ENCODE measurements at places on chromosomes 7 and 10.

DNA sequence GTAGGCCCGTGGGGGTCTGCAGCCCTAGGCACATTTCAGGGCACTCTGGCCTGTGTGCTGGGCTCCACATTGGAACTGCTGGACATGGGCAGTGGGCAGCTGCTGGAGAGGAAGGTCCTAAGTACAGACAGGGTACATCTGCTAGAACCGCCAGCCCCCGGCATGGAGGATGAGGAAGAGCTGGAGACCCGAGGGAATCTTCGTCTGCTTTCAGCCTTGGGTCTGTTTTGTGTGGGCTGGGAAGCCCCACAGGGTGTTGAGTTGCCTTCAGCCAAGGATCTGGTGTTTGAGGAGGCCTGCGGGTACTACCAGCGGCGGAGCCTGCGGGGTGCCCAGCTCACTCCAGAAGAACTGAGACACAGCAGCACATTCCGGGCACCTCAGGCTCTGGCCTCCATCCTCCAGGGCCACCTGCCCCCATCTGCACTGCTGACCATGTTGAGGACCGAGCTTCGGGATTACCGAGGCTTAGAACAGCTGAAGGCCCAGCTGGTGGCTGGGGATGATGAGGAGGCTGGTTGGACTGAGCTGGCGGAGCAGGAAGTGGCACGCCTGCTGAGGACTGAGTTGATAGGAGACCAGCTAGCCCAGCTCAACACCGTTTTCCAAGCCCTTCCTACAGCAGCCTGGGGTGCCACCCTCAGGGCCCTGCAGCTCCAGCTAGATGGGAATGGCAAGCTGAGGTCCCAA lies 1.4 kb downstream of the HPS6 start:
- DNase-seq = no peak

DNA sequence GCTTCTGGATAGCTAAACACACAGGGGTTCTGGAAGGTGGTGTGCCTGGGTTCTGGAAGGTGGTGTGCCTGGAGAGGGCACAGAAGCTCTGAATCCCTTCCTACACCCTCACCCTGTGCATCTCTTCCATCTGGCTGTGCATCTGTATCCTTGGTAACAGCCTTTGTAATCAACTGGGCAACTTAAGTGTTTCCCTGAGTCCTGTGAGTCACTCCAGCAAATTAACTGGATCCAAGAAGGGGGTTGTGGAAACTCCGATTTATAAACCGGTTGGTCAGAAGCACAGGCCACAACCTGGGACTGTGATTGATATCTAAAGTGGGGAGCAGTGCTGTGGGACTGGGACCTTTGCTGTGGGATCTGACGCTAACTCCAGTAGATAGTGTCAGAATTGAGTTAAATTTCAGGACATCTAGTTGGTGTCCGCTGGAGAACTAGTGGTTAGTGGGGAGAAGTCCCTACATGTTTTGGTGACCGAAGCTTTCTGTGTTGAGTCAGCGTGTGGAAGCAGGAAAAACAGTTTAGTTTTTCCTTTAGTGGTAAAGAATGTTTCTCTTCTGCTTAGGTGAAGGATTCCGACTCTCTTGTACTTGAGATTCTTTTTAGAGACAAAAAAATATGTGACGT lies 228.1 kb downstream of the BMPER start:
- no peak for DNase-seq

DNA sequence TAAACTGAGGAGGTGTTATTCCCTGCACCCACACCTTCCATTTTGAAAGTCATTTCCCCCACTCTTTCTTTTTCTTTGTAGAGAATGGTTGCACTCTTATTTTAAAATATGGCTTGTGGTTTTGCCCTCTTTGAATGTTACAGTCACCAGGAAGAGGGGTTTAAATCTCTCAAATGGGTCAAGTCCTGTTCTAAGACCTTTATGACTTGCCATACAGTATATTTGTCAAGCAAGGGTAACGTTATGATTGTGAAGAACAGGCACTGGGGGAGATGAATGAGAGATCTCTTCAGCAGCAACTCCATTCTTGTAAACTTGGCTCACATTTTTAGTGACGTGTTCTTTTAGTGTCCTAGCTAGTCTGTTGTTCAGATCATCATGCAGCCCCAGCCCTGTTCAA lies 634.7 kb downstream of the KCNMA1 start:
- DNase-seq = no peak

GRCh38 chr10:85645053-85645452 lies 721.5 kb downstream of the GRID1 start:
- DNase-seq = no peak

DNA sequence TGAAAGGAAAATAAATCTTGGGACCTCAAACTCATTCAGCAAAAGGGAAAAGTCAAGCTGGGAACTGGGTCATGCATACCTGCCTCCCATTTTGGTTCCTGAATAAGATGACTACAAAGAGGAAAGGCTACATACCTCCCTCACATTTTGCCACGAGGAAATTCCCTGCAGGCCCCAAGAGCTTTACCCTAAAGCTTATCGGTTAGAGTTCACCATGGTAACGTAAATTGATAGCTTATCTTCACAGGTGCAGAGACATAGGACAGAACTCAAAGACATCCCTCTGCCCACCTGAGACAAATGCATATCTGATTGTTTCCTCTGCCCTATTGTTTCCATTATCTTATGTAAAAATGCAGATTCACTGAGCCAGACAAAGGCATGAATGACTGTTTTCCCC lies 31.5 kb upstream of the GRB10 start:
- no peak for DNase-seq

DNA sequence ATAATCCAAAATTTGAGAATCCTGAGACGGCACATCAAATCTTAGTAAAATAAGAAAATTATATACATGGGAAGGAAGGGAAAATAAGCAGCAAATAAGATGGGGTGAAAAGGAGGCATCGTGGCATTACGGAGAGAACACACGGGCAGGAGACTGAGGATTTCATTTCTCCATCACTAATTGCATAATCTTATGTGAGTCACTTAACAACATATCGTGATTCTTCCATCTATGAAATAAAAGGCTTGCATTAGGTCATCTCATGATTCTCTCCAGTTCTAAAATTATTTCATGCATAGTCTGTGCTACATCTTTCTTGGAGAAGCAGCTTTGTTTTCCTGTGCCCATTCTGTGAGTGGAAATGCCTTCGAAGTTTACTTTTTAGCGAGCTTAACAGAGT lies 288.7 kb downstream of the LRMDA start:
- DNase-seq = no peak

DNA sequence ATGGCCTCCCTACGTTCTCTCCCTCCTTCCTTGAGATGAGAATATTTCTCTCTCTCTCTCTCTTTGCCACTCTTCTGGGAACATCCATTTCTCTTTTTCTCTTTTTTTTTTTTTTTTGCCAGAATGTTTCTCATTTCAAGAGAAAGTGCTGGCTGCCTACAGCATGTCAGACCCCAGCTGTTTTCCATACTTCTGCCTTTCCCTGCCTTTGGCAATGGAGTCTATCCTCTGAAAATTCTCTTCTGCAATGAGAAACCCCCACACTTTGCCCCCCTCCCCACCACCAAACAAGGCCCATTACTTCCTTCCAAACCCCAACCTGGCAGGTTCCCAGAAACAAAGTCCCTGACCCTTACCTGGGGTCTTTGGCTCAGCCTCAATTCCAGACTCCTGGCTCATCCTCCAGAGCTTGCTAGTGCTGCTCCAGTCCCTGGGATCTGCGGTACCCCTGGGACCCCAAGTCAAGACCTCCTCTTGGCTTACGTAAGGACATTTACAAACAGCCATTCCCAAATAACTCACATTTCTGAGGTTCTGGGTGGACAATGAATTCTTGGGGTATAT lies 17.4 kb upstream of the CCL26 start:
- no peak for DNase-seq

DNA sequence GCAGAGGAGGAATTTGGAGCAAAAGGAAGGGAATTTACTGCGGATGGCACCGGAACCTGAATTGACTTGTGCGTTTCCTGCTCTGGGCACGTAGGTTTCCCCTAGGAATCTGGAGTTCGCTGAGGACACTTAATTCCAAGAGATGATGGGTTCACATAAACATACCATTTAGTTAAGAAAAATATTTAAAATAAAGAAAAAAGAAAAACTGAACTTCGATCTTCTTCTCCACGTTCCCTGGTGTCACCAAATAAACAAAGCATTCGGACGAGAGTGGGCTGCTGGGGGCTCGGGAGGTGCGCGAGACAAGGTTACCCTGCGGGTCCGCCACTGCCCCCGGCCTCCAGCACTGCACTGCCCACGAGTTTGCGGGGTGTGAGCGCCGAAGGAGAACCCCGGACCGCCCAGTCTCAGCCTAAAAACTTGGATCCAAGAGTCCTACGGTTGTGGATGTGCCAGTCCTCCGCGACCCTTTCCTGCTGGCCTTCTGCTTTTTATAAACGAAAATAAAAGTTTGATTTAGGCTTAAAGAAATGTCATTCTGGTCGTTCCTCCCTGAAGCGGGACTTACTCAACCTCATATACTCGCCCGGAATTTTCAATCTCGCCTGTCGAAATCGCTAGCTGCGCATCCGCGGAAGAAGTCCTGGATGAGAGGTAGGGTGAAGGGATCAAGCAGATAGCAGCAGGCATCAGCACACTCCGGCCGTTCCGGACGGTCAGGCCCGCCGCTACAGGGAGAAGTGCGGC lies 30.3 kb downstream of the SKIDA1 start:
- no peak for DNase-seq

- DNase-seq = no peak
These were observed 851 bp upstream of the GOT1 start for GRCh38 chr10:99431190-99431760.

DNA sequence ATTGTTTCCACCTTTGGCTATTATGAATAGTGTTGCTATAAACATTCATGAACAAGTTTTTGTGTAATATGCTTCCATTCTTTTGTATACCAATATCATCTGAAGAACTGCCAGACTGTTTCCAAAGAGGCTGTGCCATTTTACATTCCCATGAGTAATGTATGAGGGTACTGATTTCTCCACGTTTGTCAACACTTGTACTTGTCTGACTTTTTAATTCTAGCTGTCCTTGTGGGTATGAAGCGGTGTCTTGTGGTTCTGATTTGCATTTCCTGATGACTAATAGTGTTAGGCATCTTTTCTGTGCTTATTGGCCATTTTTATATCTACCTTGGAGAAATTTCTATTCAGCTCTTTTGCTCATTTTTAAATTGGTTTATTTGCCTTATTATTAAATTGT lies 52.8 kb downstream of the LSMEM1 start:
- DNase-seq = no peak

DNA sequence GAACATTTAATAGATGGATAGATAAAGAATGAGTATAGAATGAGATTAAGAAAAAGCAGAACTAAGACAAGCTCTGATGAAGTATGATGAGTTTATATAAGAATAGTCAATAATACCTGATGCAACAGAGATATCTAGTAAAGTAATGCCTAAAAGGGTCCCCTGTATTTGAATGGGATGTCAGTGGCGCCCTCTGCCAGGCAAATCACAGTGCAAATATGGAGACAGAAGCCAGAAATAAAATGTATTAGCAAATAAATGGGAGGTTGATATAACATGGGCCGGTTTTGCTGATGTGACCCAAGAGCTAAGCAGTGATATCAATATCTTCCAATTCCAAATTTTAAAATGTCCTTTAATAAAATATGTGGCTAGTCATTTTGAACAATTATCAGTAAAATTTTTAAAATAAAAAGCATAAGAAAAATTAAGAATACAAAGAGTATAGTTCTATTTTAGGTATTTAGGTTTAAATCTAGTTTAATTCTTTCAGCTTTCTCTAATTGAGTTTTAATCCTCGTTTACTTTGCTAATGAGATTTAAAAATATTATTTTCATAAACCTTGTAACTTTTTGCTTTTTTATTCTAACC lies 62.6 kb downstream of the ADK start:
- DNase-seq = peak; percentile 24

GRCh38 chr10:110353244-110354119 lies 48.8 kb upstream of the SMNDC1 start:
- peak; percentile 53 for DNase-seq

- DNase-seq = no peak
These were observed 196.3 kb upstream of the FOXP2 start for GRCh38 chr7:114218283-114218682.

DNA sequence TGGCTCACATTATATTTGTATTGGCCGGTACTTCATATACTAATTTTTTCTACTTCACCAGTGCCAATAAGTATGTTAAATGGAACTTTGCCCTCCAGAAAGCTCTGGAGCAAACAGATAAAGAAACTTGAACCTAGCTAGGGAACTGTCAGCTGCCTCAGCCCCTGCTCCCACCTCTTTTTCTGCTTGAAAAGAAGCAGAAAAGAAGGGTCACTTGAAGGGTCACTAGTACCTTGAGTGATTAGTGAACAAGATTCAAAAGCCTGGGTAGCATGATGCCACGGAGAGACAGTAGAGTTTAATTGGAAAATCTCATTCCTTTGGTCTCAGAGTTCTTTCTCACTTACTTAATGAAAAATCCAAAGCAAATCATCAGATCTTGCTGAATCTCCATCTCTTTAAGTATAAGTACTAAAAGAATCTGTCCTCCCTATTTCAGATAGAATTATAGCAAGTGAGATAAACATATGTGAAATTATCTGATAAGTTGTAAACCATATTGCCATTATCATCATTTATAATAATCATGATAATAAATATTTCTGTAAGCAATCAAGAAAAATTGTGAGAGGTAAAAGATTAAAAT lies 47.7 kb downstream of the PTN start:
- no peak for DNase-seq

GRCh38 chr10:3761904-3762303 lies 23.1 kb downstream of the KLF6 start:
- no peak for DNase-seq

GRCh38 chr10:75771606-75772005 lies 340.2 kb downstream of the LRMDA start:
- no peak for DNase-seq

- DNase-seq = no peak
These were observed 212.9 kb upstream of the IMMP2L start for GRCh38 chr7:111775206-111775605.

GRCh38 chr7:106999023-106999422 lies 45.5 kb upstream of the PRKAR2B start:
- DNase-seq = no peak

- no peak for DNase-seq
These were observed 170.6 kb downstream of the FZD1 start for GRCh38 chr7:91434836-91435235.

DNA sequence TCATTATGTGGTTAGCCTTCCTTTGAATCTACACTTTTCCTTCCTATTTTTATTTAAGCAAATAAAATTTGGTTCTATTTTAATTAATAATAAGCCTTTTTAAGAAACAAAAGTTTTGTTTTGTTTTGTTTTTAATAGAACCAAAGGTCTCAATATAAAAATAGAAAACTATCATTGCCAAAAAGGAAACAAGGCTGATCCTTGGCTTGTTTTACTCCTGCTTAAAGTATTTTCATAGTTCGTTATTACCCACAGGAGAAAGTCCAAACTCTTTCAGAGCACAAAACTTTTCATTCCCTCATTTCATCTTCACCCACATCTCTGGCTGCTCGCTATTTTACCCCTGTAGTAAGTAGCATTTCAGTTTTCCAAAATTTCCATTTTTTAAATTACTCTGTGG lies 374.8 kb downstream of the SEMA3D start:
- no peak for DNase-seq

DNA sequence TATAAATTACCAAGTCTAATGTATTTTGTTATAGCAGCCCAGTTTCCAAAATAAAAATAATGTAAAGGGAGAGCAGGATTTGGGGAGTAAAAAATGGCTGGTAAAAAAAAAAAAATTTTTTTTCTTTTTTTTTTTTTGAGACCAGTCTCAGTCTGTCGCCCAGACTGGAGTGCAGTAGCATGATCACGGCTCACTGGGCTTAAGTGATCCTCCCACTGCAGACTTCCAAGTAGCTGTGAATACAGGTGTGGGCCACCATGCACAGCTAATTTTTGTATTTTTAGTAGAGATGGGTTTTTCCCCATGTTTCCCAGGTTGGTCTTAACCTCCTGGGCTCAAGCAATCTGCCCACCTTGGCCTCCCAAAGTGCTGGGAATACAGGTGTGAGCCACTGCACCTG lies 4.8 kb upstream of the LSM8 start:
- no peak for DNase-seq

GRCh38 chr10:13712837-13713581 lies 126.2 kb downstream of the PRPF18 start:
- no peak for DNase-seq
